ENCODE measurements at places on chromosomes 4 and X.

- DNase-seq: no peak
These were observed 388.0 kb downstream of the SPRY1 start for GRCh38 chr4:123784626-123785025.

DNA sequence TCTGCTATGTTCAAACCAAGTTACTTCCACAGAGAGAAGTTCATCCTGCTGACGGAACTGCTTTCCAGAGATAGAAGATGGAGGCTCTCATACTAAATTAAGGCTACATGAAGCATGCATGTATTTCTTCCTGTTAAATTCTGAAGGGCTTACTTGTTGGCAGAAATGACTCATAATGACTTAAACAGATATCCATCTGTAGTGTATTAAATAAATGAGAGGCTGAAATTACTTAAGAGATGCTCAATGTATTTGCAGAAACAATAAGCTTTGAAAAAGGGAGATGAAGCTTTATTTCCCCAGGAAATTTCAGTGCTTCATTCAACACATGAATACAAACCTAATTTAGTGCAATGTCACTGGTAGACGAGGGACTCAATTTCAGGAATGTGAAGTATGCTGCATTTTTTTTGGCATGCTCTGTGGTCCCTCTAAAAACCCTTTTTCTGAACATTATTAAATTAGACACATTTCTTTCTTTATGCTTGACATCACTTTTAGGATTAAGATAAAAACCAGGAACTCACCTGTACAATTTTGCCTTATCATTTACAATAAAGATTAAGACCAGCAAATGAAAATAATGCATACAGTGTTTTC is 759.1 kb upstream of the POU3F4 start:
- no peak for DNase-seq

GRCh38 chr4:155305619-155306018 is 71.1 kb downstream of the MAP9 start:
- no peak for DNase-seq

- peak; percentile 8 for DNase-seq
These were observed 10.3 kb downstream of the RTL5 start for GRCh38 chrX:72121383-72121782.

GRCh38 chrX:78111140-78111931 is 7.3 kb downstream of the PGK1 start:
- no peak for DNase-seq

- DNase-seq: no peak
These were observed 1.1 kb upstream of the SMIM43 start for GRCh38 chr4:121765971-121766538.

- DNase-seq: no peak
These were observed 80.5 kb upstream of the LNX1 start for GRCh38 chr4:53671757-53672156.

DNA sequence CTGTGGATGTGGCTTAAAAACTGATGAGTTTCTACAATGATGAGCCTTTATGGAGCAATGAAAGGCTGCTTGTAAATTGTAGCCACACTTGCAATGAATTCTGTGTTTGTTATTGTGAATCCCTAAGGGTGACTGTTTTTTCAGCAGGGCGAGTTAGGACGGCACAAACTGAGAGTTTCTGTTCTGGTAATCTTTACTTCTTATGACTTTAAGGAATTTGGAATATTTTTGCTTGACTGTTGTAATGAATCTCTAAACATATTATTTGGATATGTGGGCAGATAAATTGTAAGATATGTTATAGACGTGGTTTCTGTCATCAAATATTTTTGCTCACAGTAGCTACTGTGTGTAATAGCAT is 22.2 kb downstream of the RBPJ start:
- no peak for DNase-seq

- no peak for DNase-seq
These were observed 23.4 kb downstream of the ABHD18 start for GRCh38 chr4:127988638-127989037.

GRCh38 chr4:85531560-85532341 is 56.8 kb downstream of the ARHGAP24 start:
- no peak for DNase-seq

DNA sequence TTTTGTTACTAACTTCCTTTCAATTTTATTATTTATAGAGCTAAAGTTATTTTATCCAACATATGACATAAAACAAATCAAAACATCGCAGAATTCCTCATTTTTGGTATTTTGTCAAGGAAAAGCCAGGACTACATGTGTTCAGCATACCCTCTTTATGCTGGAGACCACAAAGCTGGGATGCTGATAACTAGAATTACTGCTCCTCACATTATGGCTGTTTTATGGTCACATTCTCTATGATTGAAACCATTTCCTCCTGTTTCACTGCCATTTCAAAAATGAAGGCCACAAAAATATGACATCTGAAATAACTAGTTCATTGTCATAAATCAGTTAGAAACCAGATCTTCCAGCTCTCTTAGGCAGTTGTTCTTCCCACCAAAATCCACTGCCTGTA is 41.7 kb downstream of the KLHL34 start:
- no peak for DNase-seq

DNA sequence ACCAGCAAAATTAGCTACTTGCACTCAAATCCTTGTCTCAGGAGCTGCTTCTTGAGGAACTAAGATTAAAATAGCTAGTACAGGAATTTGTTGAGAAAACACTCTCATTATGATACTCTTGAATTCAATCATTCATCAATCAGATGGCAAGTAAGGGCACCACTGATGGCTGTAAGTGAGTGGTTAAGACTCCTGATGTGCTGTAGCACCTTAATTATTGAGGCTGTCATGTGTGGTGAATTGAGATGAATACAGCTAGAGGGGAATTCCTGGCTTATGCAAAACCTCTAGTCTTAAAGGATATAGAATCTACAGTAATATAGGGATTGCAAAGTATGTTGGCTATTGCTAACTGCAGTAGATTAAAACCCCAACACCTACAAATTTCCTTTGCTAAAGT is 509.1 kb downstream of the IQCM start:
- DNase-seq: no peak

DNA sequence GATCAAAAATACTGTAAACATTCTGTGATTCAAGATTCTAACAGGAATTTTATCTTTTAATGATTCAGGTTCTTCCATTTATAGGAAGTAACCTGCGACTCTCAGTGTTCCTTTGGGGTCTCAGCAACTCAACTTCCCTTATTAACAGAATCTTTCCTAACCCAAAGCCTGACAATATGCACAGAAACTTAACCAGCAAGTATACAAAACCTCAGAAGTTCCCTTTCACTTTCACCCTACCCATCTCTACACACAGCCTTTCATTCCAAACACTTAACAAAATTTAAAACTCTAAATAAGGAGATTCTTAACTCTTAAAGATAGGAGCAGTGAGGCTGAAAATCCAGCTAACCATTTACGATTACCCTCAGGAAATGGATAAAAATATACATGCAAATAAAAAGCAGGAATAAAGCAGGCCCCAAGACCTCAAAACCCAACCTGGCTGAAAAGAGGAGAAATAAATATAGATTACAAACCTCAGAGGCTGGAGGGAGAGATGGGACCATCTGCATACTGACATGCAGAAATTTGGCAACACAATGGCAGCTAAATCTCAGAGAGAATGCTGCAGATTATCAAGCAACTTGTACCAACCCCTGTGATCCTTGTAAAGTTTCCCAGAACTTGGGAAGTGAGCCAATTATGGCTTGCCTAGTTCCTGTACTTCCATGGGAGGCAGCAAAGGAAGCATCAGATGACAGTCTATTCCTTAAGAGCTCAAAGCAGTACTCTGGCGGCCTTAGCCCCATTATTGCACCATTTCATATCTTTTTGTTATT is 101.0 kb downstream of the ATP11C start:
- no peak for DNase-seq

GRCh38 chrX:53284684-53285447 is 3.5 kb upstream of the IQSEC2 start:
- DNase-seq: no peak

GRCh38 chr4:101020956-101021355 is 326.4 kb downstream of the PPP3CA start:
- peak; percentile 2 for DNase-seq

GRCh38 chr4:73776321-73776729 is 36.0 kb downstream of the CXCL8 start:
- no peak for DNase-seq

- DNase-seq: no peak
These were observed 22.7 kb upstream of the HPGDS start for GRCh38 chr4:94365304-94365703.

- DNase-seq: no peak
These were observed 57.6 kb upstream of the UBQLN2 start for GRCh38 chrX:56505866-56506265.

- no peak for DNase-seq
These were observed 8.0 kb downstream of the OFD1 start for GRCh38 chrX:13742397-13743176.

GRCh38 chrX:23066588-23067281 is 67.0 kb downstream of the DDX53 start:
- DNase-seq: no peak

DNA sequence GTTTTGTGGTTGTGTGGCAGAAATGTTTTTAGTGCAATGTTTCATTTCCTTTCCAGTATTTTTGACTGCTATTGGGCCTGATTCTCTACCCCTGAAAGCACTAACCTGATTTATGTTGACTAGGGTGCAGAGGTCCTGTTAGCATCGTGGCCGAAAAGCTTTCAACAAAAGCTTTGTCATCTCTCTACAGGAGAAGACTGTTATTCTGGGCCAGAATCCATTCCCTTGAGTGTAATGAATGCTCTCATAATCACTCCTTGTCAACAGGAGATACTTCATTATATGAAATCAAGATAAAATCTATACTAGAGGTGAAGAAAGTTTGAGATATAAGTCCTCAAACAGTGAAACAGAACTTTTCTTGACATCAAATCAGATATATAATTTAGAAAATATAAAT is 195.5 kb downstream of the ZNF330 start:
- DNase-seq: no peak

DNA sequence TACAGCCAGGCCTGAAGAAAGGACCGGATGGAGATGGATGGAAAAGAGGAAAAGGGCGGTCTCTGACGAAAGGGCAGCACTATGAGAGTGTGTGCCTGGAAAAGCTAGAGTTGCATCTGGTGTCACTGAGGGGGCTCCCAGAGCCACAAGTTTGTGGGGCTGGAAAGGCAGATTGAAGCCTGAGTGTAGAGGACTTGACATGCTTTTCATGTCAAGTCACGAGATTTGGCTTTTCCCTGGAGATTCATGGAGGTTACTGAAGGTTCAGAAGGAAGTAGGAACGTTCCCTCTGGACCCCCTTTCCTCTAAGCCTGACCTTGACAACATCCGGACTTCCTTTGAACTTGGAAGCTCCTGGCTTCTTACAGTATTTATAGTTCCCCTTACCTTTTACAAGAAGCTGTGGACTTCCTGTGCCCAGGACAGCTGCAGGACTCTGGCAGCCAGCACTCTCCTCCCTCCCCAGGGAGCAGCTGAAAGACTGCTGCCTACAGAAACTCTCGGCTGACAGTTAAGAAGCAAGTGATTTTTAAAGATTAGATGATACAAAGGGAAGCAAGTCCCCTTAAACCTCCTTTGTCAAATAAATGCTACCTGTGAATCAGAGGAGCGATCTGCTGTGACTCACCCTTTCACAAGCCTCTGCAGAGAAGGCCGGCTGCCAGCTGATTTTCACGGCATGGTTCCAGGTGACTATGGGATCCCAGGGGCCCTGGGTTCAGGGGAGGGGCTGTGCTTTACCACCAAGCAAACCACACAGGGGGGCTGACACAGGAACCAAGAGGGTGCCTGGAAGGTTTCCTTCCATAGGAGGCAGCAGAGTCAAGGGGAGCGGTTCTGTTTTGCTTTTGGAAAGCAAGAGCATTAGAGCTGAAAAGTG is 72.9 kb upstream of the STIM2 start:
- no peak for DNase-seq

DNA sequence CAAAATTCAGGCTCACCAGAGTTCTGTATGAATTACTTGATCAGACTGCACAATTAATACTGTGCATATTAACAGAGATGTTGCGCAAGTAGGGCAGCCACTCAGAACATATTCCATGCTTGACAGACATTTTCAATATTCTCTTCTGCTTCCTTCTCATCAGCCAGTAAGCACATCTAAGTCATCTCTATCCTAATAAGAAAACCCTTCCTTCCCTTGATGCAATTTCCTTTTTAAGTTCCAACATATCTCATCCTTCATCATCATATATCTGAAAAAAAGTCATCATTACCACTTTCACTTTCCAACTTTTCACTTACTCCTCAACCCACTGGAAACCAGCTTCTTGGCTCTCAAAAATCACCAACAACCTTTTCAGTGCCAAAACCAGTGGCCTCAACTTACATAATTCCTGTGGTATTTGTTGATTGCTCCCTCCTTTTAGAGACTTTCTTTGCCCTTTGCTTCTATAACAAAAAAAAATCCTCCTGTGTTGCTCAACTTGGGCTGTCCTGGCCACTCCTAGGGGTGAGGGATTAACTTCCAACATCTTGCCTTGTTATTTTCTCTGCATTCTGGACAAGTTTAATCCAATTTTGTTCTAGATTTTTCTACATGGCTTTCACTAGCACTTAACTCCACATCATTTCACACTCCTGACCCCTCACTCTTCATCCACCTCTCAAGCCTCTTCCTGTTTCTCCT is 14.1 kb downstream of the MBNL3 start:
- DNase-seq: no peak

DNA sequence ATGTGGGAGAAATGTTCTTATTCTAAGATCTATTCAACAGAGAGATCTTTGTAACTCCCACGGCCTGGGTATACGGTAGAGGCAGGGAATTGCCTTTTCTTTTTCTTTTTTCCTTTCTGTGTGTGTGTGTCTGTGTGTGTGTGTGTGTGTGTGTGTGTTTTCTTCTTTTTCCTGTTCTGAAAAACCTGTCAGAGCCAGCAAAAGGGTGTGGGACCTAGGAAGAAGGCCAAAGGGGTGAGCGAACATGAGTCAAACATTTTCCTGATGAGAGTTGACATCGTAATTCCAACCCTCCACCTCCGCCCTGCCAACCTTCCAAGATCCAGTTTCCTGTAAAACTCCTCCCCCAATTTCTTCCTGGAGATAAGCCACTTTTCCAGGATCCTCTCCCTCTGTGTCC is 2.8 kb upstream of the CHIC2 start:
- DNase-seq: no peak

Data from GM19239 (cell line).